Activated CD8-positive, alpha-beta memory T cell treated with anti-CD3 and anti-CD28 coated beads, Interleukin-2, amount 10 ng/mL, durations not matched to agents 7 days and 5 days (primary cell): ENCODE measurements at places on chromosomes 5 and 9. TPM values are rescaled to one million over a fixed set of nuclear protein-coding genes. Genes with fewer than 3 reads are reported as not detected.

- DNase-seq, result peak; percentile 68
- no peak overlapping the region for H3K4me3 ChIP-seq
- H3K36me3 ChIP-seq, result no peaks in the 10 kb centered on the region
- no peak overlapping the region for H3K27ac ChIP-seq
- H3K27me3 ChIP-seq, result peaks cover 19% of the 10 kb centered on the region
Observed at GRCh38 chr5:140351609-140352334, 5.4 kb upstream of the HBEGF start.

DNA sequence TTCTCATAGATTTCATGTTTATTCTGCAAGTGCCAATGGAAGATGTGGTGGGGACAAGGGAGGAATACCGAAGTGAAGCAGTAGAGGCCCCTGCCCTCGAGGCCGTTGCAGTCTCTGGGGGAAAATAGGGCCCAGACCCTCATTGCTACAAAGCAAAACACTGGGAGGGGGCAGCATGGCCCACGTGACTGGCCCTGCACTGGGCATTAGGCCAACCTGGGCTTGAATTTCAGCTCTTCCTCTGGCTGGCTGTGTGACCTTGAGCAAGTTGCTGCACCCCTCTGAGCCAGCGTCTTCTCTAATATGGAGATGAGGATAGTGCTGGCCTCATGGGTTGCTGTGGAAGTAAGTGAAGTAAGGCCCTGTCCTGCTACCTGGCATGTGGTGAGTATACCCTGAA is 709 bp upstream of the SYNPO start:
- no peaks in the 10 kb centered on the region for H3K36me3 ChIP-seq
- no peak overlapping the region for H3K27ac ChIP-seq
- no peak for DNase-seq

DNA sequence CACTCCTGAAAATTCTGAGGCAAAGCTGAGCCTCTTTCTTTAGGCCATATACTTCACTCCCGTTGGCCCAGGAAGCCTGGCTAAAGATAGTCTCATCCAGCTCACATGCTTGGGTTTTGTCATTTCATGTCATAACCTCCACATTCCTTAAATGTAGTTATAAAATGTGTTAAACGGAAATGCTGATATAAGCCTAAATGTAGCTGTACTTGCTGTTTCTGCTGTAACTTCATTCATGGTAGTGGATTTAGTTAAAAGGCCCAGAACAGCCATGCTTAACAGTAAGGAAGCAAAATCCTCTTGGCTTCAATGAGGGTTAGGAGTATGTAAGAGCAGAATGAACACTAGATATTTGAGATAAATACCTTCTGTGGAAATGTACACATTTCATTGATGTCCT is 135.8 kb upstream of the TMEM161B start:
- peaks cover 9% of the 10 kb centered on the region for H3K27me3 ChIP-seq
- no peak overlapping the region for H3K4me3 ChIP-seq
- no peak for DNase-seq
- no peak overlapping the region for H3K27ac ChIP-seq

DNA sequence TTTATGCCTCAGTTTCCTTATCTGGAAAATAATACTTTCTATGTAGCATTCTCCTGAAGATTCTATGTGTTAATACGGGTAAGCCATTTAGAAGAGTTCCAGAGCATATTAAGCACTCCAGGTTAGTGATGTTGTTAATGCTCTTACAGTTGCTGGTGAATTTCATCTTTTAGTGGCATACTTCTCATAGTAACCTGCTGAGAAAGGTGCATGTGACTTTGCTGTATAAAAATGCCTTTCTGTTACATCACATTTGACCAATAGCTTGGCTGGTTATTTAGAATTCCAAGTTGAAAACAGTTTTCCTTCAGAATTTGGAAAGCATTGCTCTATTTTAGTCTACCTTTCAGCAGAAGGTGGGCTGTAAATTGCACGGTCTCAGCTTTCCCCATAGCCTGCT is 27.2 kb downstream of the GCNT1 start:
- H3K4me1 ChIP-seq, result peaks cover 21% of the 10 kb centered on the region
- H3K4me3 ChIP-seq, result no peak overlapping the region
- peaks cover 48% of the 10 kb centered on the region for H3K36me3 ChIP-seq
- DNase-seq, result no peak
- no peak overlapping the region for H3K27ac ChIP-seq

DNA sequence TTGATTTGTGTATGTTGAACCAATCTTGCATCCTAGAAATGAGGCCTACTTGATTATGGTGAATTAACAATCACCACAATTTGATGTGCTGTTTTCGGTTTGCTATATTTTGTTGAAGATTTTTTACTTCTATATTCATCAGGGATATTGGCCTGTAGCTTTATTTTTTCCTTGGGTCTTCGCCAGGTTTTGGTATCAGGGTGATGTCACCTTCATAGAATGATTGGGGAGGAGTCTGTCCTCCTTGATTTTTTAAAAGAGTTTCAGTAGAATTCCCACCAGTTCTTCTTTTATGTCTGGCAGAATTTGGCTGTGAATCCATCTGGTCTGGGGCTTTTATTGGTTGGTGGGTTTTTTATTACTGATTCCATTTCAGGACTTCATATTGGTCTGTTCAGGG is 115.2 kb downstream of the CPLANE1 start:
- no peaks in the 10 kb centered on the region for H3K4me1 ChIP-seq
- DNase-seq, result no peak
- peaks cover 48% of the 10 kb centered on the region for H3K36me3 ChIP-seq
- H3K4me3 ChIP-seq, result no peak overlapping the region
- H3K27me3 ChIP-seq, result no peaks in the 10 kb centered on the region

- H3K4me1 ChIP-seq, result no peaks in the 10 kb centered on the region
- H3K36me3 ChIP-seq, result no peaks in the 10 kb centered on the region
- H3K27me3 ChIP-seq, result peaks cover 26% of the 10 kb centered on the region
- no peak overlapping the region for H3K27ac ChIP-seq
Observed at GRCh38 chr9:129676287-129676686, 10.8 kb downstream of the PRRX2 start.

- DNase-seq, result no peak
- H3K27me3 ChIP-seq, result peaks cover 3% of the 10 kb centered on the region
- H3K27ac ChIP-seq, result no peak overlapping the region
- no peaks in the 10 kb centered on the region for H3K4me1 ChIP-seq
Observed at GRCh38 chr9:83209188-83209731, 146.3 kb upstream of the RASEF start.

- peaks cover 23% of the 10 kb centered on the region for H3K4me1 ChIP-seq
- peak; percentile 43 for DNase-seq
- peaks cover 61% of the 10 kb centered on the region for H3K36me3 ChIP-seq
- no peak overlapping the region for H3K27ac ChIP-seq
- H3K4me3 ChIP-seq, result no peak overlapping the region
Observed at GRCh38 chr5:80871541-80871961, 88.6 kb upstream of the RASGRF2 start.

DNA sequence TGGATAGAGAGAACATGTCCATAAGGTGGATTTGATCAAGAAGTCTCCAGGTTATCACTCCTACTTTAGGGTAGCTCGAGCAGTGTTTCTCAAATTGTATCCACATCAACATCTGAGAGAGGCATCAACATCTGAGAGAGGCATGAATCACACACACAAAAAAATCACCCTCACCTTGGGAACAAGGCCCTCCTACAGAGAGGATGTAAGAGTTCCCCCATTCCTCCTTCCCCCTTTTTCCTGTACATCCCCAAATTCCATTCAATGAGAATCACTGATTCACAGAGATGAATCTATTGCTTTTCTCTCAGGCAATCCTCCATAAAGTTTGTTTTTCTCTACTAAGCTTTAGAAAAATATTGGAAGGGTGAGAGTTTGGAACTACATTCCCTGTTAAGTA is 233.4 kb upstream of the CDH6 start:
- no peak for DNase-seq
- no peak overlapping the region for H3K4me3 ChIP-seq
- H3K36me3 ChIP-seq, result no peaks in the 10 kb centered on the region
- no peak overlapping the region for H3K27ac ChIP-seq
- no peaks in the 10 kb centered on the region for H3K27me3 ChIP-seq

DNA sequence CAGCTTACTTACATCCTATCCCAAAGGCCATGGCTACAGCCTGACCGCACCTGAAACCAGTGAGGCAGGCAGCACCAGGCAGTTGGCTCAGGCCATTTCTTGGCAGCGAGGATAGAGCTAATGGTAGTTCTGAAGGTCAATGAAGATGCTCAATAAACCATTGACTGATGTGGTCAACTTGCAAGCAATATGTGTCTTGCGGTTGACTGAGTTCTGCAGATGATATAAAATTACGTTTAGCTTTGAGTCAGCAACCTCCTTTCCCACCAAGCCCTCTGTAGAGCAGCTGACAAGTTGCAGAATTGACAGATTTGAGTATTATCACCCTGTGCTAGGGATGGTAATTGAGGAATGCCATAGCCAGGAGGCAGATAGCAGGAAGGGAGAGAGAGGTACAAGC is 189.0 kb upstream of the PUM3 start:
- peaks cover 11% of the 10 kb centered on the region for H3K4me1 ChIP-seq
- no peak overlapping the region for H3K27ac ChIP-seq
- H3K27me3 ChIP-seq, result peaks cover 21% of the 10 kb centered on the region

- no peak for DNase-seq
- H3K4me1 ChIP-seq, result peaks cover 37% of the 10 kb centered on the region
- H3K36me3 ChIP-seq, result no peaks in the 10 kb centered on the region
- H3K4me3 ChIP-seq, result no peak overlapping the region
Observed at GRCh38 chr9:132880324-132880661, 1.6 kb downstream of the SPACA9 start.

DNA sequence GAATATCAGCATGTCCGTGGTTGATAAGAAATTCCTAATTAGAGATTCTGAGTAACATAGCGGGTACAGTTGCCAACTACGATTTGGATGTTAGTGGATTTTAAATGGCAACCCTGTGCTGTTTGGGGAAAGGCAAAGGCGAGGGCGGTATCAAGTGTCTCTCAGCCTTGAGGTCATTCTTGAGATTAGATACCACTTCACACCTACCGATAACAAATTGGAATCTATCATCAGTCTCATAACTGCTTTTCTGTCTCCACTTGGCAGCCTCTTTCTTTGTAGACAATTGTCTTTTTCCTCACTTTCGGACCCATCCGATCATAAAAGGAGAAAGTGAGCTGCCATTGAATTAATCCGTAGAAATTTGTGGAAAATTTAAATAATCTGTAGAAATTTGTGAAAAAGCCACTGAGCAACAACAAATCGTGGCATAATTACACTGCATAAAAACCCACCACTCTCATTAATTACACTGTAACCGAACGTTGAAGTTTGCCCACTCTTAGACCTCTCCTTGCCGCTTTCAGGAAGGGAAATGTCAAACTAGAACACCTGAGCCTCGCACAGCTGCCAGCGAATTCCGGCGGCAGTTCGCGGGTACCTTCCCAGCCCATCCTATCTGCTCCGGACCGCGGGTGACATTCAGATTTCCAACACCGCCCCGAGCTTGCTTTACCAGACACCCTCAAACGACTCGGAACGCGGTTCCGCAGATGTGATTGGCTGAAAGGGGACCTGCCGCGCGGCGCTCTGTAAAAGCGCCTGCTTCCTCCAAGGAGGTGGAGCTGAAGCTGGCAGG is 849 bp upstream of the RGMB start:
- H3K27me3 ChIP-seq, result peaks cover 77% of the 10 kb centered on the region
- H3K36me3 ChIP-seq, result no peaks in the 10 kb centered on the region

GRCh38 chr5:67082941-67083340 is 113.7 kb downstream of the CD180 start:
- peaks cover 2% of the 10 kb centered on the region for H3K27me3 ChIP-seq
- no peaks in the 10 kb centered on the region for H3K36me3 ChIP-seq
- H3K4me1 ChIP-seq, result peaks cover 7% of the 10 kb centered on the region
- H3K4me3 ChIP-seq, result no peak overlapping the region
- no peak for DNase-seq

GRCh38 chr5:77772729-77773128 is 3.4 kb downstream of the TBCA start:
- H3K27ac ChIP-seq, result no peak overlapping the region
- H3K36me3 ChIP-seq, result peaks cover 30% of the 10 kb centered on the region
- H3K4me3 ChIP-seq, result no peak overlapping the region

DNA sequence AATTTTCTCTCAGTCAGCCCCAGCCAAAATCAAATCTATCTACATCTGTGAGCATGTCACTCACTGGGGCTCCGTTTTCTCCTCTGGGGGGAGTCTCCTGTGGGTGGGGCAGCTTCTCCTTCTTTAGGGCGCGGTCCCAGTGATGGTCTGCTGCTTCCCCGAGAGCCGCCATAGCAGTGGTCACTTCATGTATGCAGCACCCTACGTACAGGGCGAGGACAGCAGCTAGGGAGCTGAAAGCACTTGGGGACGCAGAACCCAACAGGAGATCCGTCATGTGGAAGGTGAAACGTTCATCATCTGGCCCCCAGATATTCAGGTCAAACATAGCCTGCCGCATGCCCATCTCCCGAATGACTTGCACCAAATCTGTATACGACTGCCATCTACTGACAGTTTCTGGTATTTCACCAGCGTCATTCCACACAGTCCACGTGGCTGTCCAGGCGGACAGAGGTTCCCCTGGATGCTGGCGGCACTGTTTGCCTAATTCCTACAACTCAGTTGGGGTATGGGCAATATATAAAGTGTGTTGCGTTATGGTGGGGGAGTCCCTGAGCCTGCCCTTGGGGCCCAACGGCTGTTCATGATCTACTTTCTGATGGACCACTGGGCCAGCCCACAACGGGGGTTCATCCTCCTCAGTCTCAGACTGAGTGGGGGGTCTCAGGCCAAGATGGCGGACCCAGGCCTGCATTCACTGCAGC is 795.0 kb downstream of the EFNA5 start:
- H3K27me3 ChIP-seq, result no peaks in the 10 kb centered on the region
- no peaks in the 10 kb centered on the region for H3K4me1 ChIP-seq
- no peaks in the 10 kb centered on the region for H3K36me3 ChIP-seq
- H3K4me3 ChIP-seq, result no peak overlapping the region
- H3K27ac ChIP-seq, result no peak overlapping the region

DNA sequence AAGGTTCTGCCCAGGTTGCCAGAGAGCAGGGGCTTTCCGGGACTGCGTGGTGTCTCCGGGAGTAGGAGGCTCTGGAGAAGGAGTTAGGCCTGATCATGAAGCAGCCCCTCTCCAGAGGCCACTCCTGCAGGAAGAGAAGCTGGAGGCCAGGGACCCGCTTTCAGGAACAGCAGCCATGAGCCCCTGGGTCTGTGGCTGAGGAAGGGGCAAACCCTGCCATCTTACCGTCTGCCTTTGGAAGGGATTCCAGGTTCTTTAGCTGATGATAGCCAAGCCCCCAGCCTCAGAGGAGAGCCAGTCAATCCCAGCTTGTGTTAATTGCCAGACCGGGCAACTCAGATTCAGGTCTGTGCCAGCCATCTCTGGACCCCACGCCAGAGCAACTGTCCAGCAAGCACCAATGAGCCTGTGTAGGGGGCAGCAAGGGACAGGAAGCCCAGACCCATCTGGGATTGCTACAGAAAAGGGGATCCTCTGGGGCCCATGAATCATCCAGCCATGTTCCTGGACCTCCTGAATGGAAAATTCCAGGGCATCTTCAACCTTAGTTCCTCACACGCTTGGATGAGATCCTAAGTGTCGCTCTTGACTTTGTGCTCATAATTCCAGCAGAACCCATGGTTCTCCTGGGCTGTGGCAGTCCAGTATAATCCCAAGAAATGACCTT is 42.7 kb upstream of the MVB12B start:
- peaks cover 30% of the 10 kb centered on the region for H3K27me3 ChIP-seq
- no peak overlapping the region for H3K4me3 ChIP-seq
- H3K4me1 ChIP-seq, result no peaks in the 10 kb centered on the region
- H3K36me3 ChIP-seq, result no peaks in the 10 kb centered on the region
- no peak overlapping the region for H3K27ac ChIP-seq

LCN6 gene
- not detected for total RNA-seq

PCDHGA6 gene
- total RNA-seq, result 0.20 TPM

AGTPBP1 gene
- 30.8 TPM for total RNA-seq

EQTN gene
- total RNA-seq, result not detected
